Suppressor macrophage treated with lipopolysaccharide for 4 hours (primary cell): ENCODE measurements at places on chromosomes 5 and 9.
A peak's percentile ranks its signal among the peaks of the same experiment; 100 is the strongest.

- DNase-seq, result no peak
Observed at GRCh38 chr5:52837591-52838001, 49.9 kb downstream of the ITGA1 start.

GRCh38 chr5:18244309-18244708 lies 610.0 kb downstream of the TAF11L14 start:
- no peak for DNase-seq

DNA sequence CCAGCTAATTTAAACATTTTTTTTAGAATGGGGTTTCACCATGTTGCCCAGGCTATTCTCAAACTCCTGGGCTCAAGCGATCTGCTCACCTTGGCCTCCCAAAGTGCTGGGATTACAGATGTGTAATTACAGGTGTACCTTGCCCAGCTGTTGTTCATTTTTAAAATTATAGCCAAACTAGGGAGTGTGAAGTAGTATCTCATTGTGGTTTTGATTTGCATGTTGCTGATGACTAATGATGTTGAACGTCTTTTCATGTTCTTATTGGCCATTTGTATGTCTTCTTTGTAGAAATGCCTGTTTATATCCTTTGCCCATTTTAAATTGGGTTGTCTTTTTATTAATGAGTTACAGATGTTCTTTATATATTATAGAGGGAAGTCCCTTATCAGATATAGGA lies 31.5 kb downstream of the EHMT1 start:
- DNase-seq, result no peak

- no peak for DNase-seq
Observed at GRCh38 chr5:83408719-83409118, 62.8 kb upstream of the VCAN start.

- DNase-seq, result peak; percentile 57
Observed at GRCh38 chr5:119290161-119290569, 65.7 kb upstream of the TNFAIP8 start.

- DNase-seq, result no peak
Observed at GRCh38 chr5:133079048-133079447, 27.2 kb downstream of the HSPA4 start.

- no peak for DNase-seq
Observed at GRCh38 chr5:476102-476813, 33.3 kb downstream of the EXOC3 start.

GRCh38 chr5:69090158-69090557 lies 3.7 kb upstream of the SLC30A5 start:
- no peak for DNase-seq

DNA sequence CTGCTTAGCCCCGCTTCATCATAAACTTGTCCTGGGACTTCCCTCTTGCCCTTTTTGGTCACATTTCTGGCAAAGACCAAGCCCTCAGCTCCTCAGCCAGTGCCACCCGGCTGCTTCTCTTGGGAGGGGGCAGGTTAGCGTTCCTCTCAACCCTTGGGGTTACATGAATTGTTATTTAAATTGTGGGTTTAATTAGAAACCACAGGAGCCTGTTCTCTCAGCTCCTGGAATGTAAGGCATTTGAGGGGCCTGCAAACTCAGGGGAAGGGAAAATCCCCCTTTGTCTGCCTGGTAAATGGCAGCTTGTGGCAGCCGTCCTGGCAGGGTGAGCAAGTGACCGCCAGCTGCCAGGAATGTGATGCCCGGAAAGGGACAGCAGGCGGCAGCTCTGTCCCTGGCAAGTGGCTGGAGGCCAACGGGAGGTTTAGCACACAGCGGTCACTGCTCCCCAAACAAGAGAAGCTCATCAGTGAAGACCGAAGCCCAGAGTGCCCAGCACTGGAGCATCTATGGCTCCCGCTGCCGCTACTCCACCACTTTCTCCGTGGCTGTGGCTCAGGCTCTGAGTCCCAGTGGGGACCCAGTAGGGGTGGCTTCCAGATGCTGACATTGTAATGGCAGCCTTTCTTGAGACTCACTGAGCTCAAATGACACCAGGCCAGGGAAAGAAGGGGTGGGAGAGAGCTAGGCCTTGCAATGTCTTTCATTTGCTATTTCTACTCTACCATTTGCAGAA lies 51.7 kb downstream of the SHB start:
- no peak for DNase-seq

DNA sequence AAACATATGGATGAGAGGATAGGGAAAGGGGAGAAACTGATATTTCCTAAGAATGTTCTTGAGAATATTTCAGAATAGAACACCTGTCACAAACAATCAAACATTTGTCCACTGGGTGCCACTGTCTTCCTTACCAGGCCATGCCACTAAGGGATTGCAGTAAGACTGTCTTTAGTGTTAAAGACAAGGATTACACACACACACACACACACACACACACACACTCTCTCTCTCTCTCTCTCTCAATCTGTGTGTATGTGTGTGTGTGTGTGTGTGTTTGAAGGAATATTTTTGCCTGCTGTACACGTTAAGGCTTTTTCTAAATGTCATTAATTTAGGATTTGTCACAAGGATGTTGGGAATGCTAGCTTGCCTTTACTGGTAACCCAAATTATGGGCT lies 54.4 kb downstream of the CCDC192 start:
- DNase-seq, result peak; percentile 39

GRCh38 chr9:116278326-116278725 lies 124.7 kb downstream of the PAPPA start:
- DNase-seq, result no peak

DNA sequence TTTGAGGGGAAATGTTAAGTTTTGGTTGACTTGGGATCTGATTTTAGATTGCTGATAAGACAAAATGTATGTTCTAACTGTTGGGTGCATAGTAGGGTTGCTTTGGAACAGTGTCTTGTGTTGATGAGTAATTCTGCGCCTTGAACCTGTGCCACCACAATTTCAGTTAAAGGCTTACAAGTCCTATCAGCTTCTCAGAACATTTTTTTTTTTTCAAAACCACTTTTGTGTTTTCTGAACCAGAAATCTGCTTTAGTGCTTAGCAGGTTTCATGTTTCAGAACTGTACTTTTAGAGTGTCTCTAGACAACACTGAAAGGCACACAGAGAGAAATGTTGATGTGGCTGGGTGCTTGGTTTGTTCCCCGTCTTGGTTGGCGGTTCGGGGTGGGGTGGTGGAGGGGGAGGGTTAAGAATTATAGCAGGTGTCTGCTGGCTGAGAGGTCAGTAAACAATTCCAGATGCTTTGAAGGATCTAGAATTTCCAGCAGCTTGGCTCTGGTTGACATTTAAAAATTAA lies 84.6 kb downstream of the ANKRD55 start:
- DNase-seq, result no peak

GRCh38 chr5:154375329-154376008 lies 70.3 kb upstream of the SAP30L start:
- DNase-seq, result no peak

GRCh38 chr5:119452060-119452372 lies 281 bp upstream of the HSD17B4 start:
- no peak for DNase-seq
